Hepatic stellate cell (primary cell): ENCODE measurements at places on chromosomes 5 and 9.

- DNase-seq: no peak
Measured at GRCh38 chr9:28209130-28209529, 635.8 kb upstream of the C9orf72 start.

DNA sequence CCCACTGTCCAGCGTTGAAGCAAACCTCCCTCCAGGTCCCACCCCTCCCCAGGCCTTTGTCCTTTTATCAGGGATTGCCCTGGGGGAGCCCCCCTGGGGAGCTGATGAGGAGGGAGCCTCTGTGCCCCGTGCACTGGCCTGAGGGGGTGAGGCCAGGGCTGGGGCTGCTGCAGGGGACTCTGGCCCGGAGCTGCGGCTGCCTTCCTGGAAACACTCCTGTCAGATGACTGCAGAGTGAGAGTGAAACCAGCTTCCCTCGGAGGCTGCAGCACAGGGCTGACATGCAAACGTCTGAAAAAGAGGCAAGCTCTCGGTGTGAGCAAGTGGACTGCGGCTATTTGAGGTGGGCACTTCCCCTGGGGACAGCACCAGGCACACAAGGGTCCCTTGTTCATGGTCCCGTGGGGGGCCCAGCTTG is 4.6 kb upstream of the TRAF2 start:
- DNase-seq: peak; percentile 71

- no peak for DNase-seq
Measured at GRCh38 chr9:120387257-120388002, 192.5 kb downstream of the CDK5RAP2 start.

DNA sequence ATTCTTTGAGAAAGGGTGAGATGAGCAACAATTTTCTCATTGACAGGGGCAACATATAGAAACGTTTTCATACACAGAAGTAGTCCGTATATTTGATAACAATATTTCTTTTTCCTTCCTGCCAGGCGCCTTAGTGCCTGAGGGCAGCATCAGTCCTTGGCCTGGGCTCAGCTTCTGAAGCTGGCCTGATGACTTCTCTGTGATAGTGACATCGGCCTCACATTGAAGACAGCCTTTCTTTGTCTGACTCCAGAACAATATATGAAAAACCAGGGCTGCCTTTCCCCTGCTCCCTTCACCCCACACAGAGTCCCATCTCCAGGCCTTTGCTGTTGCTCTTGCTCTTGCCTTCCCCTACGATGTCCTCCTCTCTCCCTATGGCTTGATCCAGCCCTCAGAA is 24.1 kb upstream of the TCOF1 start:
- DNase-seq: no peak

DNA sequence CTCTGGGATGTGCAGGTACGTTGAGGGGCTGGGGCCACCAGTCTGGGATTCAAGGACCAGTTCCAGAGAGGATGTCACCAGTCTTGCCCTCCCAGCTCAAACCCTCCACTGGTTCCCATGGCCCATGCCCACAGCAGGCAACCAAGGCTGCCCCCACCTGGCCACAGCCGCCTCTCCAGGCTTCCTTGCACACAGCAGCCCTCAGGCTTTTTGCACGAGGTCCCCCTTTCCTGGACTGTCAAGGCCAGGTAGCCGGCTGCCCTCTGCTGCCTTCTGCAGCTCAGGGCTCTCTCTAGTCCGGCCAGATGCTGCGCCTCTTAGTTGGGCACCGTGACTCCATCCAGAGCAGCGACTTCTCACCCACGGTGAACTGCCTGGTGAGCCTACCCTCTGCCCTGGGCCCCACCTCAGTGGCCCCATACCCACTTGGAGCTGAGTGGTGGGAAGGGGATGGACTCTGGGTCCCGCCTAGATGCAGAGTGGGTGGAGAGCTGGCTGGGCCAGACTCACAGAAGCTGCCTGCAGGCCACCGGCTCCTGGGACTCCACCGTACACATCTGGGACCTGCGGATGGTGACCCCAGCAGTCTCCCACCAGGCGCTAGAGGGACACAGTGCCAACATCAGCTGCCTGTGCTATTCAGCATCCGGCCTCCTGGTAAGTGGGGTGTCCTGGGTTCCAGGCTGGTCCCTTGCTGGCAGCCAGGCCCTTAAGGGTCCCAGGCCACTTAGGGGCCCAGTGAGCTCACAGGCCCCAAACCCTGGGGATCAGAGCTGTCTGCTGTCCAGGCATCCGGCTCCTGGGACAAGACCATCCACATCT is 2.9 kb downstream of the WDR38 start:
- DNase-seq: no peak

DNA sequence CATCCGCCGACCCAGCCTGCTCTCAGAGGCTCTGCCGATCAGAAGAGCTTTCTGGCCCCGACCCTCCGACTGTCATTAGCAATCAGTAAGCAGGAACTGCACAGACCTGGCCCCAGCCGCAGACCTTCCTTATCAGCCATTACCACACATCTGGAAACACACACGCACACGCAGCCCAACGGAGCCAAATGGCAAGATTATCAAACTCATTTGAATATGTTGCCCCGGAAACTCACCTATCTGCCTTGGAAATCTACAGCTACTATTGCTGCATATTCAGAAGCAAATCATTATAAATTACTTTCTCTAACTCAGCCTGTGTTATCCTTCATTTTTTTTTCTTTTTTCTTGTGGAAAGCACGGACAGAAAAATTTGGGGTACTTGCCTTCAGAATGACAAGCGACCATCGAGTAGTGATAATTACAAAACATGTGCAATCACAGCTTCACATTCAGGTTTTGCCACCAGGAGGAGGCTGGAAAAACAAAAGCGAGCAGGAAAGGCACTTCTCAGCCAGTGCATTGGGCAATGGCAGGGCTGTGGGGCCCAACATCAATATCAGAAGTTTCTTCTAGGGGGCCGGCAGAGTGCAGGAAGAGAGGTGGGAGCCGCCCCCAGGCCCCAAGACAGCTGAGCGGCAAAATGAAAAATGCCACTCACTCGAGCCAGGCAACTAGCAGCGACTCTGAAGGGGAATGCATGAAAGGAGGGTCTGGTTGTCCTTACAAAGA is 122.3 kb downstream of the VAV2 start:
- DNase-seq: no peak

GRCh38 chr9:128022886-128023285 is 42.1 kb upstream of the EEIG1 start:
- no peak for DNase-seq

DNA sequence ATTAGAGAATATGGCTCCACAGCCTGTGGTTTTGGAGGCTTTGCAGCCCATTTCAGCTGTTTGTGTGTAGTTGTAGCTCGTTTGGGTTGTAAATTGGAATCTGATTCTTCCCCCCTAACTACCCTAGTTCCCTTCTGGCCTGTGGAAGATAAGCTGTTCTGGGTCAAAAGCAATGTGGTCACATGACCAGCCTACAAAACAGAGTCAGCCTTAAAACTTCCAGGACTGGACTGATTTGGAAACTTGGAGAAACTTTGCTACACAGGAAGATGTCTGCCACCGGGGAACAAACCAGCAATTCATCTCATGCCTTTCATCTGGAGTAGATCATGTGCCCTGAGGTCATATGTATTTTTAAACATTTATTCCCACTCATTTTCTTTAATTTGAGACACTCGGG is 83.8 kb downstream of the DAPK1 start:
- no peak for DNase-seq

GRCh38 chr5:142012792-142013388 is at the start of gene GNPDA1:
GNPDA1 (minus strand) TSS chr5:142013027; CDS start chr5:142012035, 992 bp downstream.
- peak; percentile 91 for DNase-seq

DNA sequence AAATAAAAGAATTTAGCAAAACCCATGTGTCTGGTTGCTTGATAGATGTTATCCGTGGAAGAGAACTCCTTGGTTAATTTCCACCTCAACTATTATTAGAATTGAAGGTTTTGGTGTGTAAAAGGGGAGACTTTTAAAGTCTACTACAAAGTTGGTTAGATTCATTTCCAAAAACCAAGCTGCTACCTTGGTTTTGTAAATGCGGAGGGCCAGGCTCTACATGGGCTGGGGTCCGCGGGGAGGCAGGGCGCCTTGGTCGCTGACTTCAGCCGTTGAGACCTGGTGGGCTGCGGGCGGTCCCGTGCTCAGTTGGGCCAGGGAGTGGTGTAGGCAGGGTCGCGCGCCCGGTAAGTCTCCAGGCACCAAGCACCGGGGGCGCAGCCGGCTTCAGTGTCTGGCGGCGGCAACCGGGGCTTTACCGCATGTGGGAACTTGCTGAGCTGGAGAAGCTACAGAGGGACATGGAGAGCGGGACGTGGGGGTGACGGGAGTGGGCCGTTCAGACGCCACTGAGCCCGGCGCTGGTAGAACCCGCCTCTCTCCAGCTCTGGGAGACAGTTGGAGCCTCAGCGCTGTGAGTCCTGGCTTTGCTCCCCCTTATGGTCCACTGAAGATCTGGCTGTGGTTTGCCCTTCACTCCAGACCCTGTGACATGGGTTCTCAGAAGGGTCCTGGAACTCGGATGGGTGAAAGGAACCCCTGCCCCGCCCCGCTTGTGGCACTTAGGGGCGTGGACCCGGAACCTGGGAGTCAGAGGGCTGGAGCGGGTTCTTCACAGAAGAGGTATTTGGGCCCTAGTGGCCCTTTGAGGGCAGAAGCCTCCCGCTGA is 11.8 kb downstream of the NR2F1 start:
- DNase-seq: no peak

- DNase-seq: no peak
Measured at GRCh38 chr9:75885652-75886051, 4.8 kb upstream of the PCSK5 start.

DNA sequence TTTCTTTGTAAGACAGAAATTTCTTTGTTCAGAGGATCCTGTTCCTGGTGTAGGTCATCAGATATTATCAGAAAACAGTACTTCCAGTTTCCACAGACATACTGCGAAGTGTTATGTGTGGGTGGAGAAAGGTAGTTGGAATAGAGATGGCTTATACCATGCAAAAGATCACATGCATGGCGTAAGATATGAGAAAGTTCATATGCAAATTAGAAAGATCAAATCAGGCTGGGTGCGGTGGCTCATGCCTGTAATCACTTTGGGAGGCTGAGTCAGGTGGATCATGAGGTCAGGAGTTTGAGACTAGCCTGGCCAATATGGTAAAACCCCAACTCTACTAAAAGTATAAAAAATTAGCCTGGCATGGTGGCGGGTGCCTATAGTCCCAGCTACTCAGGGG is 65.2 kb upstream of the GLIS3 start:
- no peak for DNase-seq

DNA sequence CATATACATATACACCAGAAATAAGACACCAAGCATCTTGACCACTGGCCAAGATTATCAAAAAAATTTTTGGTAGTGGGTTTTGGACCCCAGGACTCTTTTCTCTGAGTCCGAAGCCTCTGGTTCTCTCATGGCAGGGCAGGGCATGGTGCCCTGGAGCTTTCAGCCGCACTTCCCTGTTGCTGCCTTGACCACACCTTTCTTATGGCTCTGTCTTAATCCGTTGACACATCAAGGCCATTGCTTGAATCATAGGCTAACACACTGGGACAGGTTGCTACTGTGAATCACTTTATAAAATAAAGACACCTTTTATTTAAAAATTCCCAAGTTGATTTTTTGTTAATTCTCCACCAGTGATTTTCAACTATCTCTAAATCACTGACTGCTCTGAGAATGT is 45.4 kb upstream of the CAST start:
- no peak for DNase-seq
